Suppressor macrophage (primary cell): ENCODE measurements at places on chromosomes 3 and 15.

GRCh38 chr3:186108106-186108940 is 566 bp downstream of the ETV5 start:
- peak; percentile 59 for DNase-seq

- no peak for DNase-seq
These were observed 85.5 kb upstream of the XXYLT1 start for GRCh38 chr3:195356151-195357086.

DNA sequence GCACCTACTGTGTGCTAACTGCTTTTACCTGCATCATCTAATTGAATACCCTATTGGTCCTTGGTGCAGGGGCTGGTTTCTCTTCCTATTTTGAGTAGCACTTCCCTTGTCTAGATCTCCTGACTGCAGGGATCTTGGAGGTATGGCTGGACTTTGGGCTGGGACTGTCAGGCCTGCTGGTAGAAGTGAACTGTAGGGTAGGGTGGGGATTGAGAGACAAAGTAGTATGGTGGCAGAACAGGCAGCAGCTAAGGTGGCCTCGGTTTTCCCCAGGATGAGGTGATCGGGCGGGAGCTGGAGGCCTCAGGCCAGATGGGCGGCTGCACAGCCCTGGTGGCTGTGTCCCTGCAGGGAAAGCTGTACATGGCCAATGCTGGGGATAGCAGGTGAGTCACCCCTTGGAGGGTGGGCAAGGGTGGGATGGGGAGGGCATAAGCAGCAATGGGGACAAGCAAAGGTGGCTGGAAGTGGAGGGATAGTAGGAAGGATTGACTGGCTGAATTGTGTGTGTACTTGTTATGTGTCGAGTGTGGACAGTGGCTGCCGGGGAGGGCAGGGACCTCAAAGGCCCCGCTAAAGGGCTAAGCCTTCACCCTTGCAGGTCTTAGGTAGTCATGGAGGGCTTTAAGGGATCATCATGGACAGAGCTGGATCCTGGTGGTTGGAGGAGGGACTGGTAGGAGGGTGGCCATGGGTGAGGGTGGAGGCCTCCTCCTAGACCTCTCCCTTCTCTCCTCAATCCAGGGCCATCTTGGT is 2.0 kb downstream of the PPM1M start:
- DNase-seq = peak; percentile 40

- no peak for DNase-seq
These were observed 920.7 kb upstream of the NR2F2 start for GRCh38 chr15:95409626-95410310.

GRCh38 chr3:194280777-194281176 is 70.4 kb downstream of the CPN2 start:
- no peak for DNase-seq
